Aorta (tissue), 5 donors: ENCODE measurements at places on chromosomes 1 and 21. TPM values are rescaled to one million over a fixed set of nuclear protein-coding genes. Genes with fewer than 3 reads are reported as not detected.

- no peak for DNase-seq
These were observed 332.9 kb downstream of the PCP4 start for GRCh38 chr21:40200126-40200525.

- DNase-seq = no peak
These were observed 188.2 kb downstream of the HHAT start for GRCh38 chr1:210516697-210517459.

Gene FCRL1
- 1.2 TPM for total RNA-seq

Gene RGS16
- total RNA-seq = 20.9 TPM

DNA sequence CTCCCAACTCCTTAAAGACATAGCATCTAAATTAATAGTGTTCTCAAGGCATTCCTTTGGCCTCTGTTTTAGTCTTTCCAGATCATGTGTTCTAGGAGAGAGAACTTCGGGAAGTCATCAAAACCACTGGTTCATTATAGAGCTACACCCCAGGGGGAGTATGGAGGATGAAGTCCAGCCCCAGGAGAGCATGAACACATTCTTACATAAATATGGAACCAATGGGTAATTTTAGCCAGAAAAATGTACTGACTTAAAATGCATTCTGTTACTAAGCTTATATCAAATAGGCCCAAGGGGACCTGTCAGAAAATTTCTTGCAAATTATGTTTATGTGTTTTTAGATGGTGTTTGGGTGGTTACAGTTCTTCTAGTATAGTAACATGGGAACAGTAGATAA lies 165.2 kb downstream of the NTMT2 start:
- no peak for DNase-seq
